ENCODE measurements at places on chromosomes 7 and 10. TPM values are rescaled to one million over a fixed set of nuclear protein-coding genes. Genes with fewer than 3 reads are reported as not detected.

DNA sequence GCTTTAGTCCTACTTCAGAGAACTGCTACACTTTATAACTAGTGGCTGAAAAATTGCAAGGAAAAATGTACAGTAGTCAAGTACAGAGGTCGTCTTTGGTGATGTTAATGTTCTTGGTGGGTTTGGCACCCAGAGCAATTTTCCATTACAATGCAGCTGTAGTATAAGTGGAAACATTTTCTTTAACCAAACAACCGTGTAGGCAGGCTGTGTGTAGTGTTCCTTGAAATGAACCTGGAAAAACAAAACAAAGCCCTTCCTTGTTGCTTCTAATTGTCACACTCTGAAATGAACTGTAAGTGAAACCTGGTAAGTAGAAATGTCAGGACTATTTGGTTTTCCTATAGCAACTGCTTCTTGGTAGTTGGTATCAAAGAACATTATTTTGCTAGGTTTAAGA lies 256.9 kb downstream of the MDFIC start:
- H3K4me3 ChIP-seq: no peak overlapping the region
- DNase-seq: no peak
- H3K4me1 ChIP-seq: no peaks in the 10 kb centered on the region
- H3K36me3 ChIP-seq: no peaks in the 10 kb centered on the region
- peak overlapping the region; percentile 44 for H3K27ac ChIP-seq

CHST12 gene
- total RNA-seq: 10.3 TPM

TET1 gene
- 7.1 TPM for total RNA-seq

DNA sequence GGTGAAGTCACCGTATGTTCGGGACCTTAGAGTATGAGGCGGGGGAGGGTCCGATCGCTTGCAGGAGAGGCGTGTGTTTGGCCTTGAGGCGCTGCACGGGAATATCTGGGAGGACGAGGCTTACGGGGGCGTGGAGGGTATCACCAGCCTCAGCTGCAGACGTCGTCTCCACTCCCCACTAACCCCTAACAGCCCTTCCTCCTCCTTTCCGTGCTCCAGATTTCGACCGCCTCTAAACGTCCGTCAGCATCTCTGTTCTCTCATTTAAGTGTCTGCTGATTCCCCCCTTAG lies 23.5 kb upstream of the ZNF12 start:
- H3K4me1 ChIP-seq: peaks cover 5% of the 10 kb centered on the region
- H3K27ac ChIP-seq: peak overlapping the region; percentile 91
- no peak for DNase-seq
- peaks cover 5% of the 10 kb centered on the region for H3K36me3 ChIP-seq
- no peaks in the 10 kb centered on the region for H3K27me3 ChIP-seq

DNA sequence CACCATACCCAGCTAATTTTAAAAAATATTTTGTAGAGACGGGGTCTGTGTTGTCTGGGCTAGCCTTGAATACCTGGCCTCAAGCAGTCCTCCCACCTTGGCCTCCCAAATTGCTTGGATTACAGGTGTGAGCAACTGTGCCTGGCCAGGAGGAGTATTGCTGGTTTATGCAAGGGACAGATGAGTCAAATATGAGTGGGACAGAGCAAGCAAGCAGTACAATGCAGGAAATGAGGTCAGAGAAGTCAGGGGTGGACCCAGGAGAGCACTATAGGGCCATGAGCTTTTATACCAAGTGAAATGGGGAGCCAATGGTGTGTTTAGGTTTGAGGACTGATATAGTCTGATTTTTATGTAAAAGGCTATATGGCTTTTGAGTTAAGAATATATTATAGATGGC lies 6.3 kb downstream of the TSPAN13 start:
- no peak overlapping the region for H3K27ac ChIP-seq
- no peaks in the 10 kb centered on the region for H3K4me1 ChIP-seq
- H3K4me3 ChIP-seq: no peak overlapping the region
- no peaks in the 10 kb centered on the region for H3K36me3 ChIP-seq
- DNase-seq: no peak
- no peaks in the 10 kb centered on the region for H3K27me3 ChIP-seq

- DNase-seq: peak; percentile 95
- peak overlapping the region; percentile 93 for H3K27ac ChIP-seq
- H3K36me3 ChIP-seq: peaks cover 26% of the 10 kb centered on the region
- H3K4me1 ChIP-seq: peaks cover 28% of the 10 kb centered on the region
These were observed 2.0 kb downstream of the ZNF503 start for GRCh38 chr10:75399461-75400162.

DNA sequence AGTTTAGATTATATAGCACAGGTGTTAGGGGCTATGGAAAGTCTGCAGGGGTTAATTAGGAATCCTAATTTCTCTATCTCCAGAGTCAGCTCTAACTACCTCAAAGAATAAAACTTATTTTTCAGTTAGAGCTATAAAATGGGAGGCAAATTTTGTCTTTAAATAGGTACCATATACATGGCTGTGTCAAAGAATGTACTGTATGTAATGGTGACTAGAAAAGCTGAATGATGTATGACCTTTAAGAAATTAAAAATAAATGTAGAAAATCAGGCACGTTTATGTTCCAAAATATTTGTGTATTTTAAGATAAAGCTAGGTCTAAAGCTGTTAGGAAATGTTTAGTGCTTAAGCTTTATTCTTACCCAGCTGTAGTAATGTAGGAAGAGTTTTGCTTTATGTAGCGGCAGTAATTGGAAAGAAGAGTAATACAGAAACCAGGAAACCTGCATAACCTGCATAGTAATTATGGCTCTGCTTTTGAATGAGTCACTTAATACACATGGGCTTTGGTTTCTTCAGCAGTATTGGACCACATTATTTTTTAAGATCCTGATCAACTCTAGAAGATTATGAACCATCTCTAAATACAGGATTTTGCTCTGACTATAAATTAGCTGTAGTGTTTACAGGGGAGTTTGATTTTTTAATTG lies 85.0 kb downstream of the KMT2E start:
- H3K36me3 ChIP-seq: peaks cover 14% of the 10 kb centered on the region
- no peak overlapping the region for H3K27ac ChIP-seq
- no peak for DNase-seq
- no peaks in the 10 kb centered on the region for H3K4me1 ChIP-seq
- no peak overlapping the region for H3K4me3 ChIP-seq

DNA sequence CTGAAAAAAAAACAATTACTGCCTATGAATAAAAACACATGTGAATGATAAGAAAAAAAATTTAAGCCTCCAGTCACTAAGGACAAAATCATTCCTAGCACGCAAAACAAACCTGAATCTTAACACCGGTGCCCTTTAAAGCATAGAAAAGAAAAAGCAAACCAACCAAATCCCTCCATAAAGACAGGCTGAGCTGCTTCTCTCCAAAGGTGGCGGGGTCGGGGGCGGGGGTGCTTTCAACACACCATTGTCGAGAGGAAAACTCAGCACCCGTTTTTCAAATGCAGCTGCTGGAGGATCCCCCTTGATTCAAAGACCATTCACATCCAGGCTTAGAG lies 1.4 kb downstream of the ST8SIA6 start:
- H3K4me3 ChIP-seq: peak overlapping the region; percentile 38
- peaks cover 27% of the 10 kb centered on the region for H3K27me3 ChIP-seq
- H3K36me3 ChIP-seq: no peaks in the 10 kb centered on the region
- no peak for DNase-seq

CUZD1 gene
- total RNA-seq: not detected

DNA sequence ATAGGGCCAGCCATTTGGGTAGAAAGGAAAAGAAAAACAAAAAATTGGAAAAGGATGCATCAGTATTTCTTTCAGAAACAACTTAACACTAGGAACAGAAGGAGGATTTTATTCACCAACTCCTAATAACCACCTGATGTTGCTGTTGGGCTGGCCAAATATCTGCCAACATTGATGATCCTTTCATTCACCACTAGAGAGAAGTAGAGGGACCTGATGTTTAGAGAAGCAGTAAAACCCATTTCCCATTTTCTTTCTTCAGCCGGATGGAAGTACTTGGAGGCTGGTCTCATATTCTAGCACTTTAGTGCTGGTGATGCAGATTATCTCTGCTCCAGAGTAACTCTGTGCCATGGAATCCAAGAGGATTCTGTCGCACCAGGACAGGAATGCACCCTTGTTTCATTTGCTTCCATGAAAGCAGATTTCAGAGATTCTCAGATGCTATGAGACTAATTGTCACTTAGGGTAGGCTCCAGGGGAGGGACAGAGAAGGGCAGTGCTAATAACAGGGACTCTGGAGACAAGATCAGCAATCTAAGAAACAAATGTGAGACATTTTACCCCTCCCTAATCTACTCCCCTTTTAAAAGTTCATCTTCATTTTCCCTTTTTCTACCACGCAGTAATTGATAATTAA lies 3.1 kb downstream of the KLLN start:
- no peak overlapping the region for H3K27ac ChIP-seq
- no peak overlapping the region for H3K4me3 ChIP-seq
- no peaks in the 10 kb centered on the region for H3K27me3 ChIP-seq
- H3K4me1 ChIP-seq: peaks cover 8% of the 10 kb centered on the region
- DNase-seq: no peak

DNA sequence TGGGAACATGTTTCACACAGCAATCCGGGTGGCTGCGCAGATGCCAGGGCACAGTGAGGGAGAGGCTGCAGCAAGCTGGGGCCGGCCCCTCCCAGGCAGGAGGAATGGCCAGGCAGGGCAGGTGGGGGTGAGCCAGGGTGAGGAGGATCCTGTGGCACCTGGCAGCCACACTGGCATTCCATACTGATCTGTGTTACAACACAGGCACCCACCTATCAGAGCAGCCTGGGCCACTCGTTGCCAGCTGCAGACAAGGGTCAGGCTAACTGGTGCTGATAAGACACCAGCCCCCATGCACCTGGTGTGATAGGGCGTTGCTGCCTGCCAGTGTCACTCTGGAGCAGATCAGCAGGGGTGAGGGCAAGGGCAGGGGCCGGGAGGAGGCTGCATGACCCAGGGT lies 16.6 kb upstream of the RET start:
- no peaks in the 10 kb centered on the region for H3K27me3 ChIP-seq
- no peak for DNase-seq

TSPAN15 gene
- 72.8 TPM for total RNA-seq

- H3K27ac ChIP-seq: no peak overlapping the region
- peak; percentile 50 for DNase-seq
- H3K4me1 ChIP-seq: no peaks in the 10 kb centered on the region
- H3K36me3 ChIP-seq: no peaks in the 10 kb centered on the region
These were observed 335.4 kb downstream of the PTPRN2 start for GRCh38 chr7:158252081-158252836.

GRCh38 chr10:126876456-126876855 lies 28.8 kb upstream of the DOCK1 start:
- DNase-seq: no peak
- no peaks in the 10 kb centered on the region for H3K27me3 ChIP-seq
- H3K36me3 ChIP-seq: no peaks in the 10 kb centered on the region
- no peaks in the 10 kb centered on the region for H3K4me1 ChIP-seq

DNMBP gene
- total RNA-seq: 16.3 TPM

DNA sequence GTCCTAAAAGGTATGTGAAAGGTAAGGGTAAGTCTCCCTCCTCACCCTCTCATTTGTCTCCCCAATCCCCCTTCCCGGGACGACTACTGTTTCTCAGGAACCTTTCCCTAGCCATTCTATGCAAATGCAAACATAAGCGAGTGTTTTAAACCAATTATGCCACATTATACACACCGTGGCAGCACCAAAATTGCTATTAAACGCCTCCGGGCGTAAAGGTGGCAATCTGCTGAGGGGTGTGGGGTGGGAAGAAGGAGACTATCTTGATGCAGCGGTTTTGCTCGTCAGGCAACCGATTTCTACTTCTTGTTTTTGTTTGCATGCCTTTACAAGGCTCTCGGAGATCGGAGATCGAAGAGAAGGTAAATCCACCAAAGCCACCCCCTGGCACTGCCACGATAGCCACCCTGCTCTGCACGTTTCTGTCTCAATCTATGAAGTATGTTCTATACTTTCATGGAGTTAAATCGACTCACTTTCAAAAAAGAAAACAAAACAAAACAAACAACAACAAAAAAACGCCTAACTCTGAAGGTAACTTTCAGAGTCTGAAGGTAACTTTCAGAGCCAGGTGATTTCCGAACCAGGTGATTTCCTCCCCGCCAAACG lies 46.0 kb upstream of the CDK1 start:
- no peak for DNase-seq
- no peaks in the 10 kb centered on the region for H3K36me3 ChIP-seq
- no peak overlapping the region for H3K27ac ChIP-seq

OPALIN gene
- total RNA-seq: not detected

DNA sequence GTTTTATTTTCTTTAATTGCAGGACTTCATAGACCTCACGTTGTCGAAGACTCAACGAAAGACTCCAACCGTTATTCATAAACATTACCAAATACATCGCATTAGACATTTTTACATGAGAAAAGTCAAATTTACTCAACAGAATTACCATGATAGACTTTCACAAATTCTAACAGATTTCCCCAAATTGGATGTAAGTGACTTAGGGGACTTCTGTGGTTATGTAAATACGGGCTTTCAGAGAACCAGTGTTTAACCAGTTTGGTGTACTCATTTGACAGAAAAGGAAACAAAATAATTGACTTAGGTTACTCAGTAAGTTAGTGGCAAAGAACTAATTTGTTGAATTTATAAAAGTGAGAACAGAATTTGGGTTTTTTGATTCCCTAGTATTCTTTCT lies 4.2 kb downstream of the GTPBP4 start:
- H3K4me3 ChIP-seq: no peak overlapping the region
- H3K27me3 ChIP-seq: no peaks in the 10 kb centered on the region
- no peaks in the 10 kb centered on the region for H3K4me1 ChIP-seq
- peaks cover 30% of the 10 kb centered on the region for H3K36me3 ChIP-seq
- no peak for DNase-seq

DNA sequence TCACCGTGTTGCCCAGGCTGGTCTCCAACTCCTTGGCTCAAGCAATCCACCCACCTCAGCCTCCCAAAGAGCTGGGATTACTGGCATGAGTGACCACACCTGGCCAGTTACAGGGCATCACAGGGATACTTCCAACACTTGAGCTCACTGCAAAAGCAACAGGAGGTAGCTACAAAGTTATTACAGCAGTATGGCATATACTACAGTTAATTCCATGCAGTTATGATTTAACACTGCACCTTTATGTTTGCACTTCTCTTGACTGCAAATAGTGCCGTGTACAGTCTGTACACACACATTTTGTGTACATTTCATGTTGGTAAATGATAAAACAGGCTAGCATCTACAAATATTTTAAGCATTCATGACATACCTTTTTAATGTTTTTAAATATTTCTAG lies 21.3 kb downstream of the SRPK2 start:
- DNase-seq: no peak
- no peaks in the 10 kb centered on the region for H3K36me3 ChIP-seq
- no peak overlapping the region for H3K27ac ChIP-seq
- no peaks in the 10 kb centered on the region for H3K27me3 ChIP-seq
- H3K4me3 ChIP-seq: no peak overlapping the region
- no peaks in the 10 kb centered on the region for H3K4me1 ChIP-seq

GRCh38 chr7:48426966-48427555 lies 255.8 kb downstream of the ABCA13 start:
- H3K27ac ChIP-seq: no peak overlapping the region
- H3K27me3 ChIP-seq: no peaks in the 10 kb centered on the region
- no peaks in the 10 kb centered on the region for H3K4me1 ChIP-seq
- no peak for DNase-seq

UNCX gene
- not detected for total RNA-seq

FZD8 gene
- total RNA-seq: 12.1 TPM

GRCh38 chr7:44376429-44377133 lies 51.2 kb upstream of the CAMK2B start:
- H3K4me3 ChIP-seq: no peak overlapping the region
- no peaks in the 10 kb centered on the region for H3K36me3 ChIP-seq

- H3K36me3 ChIP-seq: no peaks in the 10 kb centered on the region
- no peak overlapping the region for H3K4me3 ChIP-seq
- H3K4me1 ChIP-seq: no peaks in the 10 kb centered on the region
- H3K27me3 ChIP-seq: no peaks in the 10 kb centered on the region
- DNase-seq: no peak
- no peak overlapping the region for H3K27ac ChIP-seq
These were observed 163.1 kb downstream of the CAMK1D start for GRCh38 chr10:12512332-12513002.

RBP4 gene
- 16.8 TPM for total RNA-seq

Measured in sigmoid colon (tissue), 7 donors.